ENCODE measurements at places on chromosomes 11 and 22.

DNA sequence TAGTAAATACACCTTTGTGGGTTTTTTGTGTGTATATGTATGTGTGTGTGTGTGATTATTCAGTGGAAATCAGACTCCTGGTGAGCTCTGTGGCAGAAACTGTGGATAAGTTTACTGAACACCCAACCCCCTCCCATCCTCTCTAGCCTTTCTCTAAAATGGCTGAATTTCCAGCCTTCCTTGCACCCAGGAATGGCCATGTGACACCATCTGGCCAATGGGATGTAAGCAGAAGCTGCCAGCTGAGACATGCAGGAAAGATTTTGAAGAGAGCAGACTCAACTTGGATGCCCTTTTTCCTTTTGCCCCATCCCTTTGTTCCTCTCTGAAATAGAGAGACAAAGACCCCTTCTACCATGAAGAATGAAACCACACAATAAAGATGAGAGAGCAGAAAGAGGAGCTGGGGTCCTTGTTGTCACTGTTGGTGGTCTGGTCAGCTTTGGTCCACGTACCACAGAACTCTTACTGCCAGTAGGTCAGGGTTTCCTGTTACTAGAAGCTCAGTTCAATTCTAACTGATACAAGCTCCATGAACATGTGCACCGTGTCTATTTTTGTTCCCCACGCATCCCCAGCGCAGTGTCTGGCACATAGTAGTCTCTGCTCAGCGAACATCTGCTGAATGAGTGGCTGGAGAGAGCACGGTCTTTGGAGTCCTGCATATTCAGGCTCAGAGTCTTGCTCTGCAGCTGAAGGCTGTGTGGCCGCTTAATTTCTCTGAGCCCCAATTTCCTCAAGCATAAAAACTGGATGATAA lies 57.5 kb downstream of the SEZ6L start:
- DNase-seq = no peak

- no peak for DNase-seq
Measured at GRCh38 chr11:72223615-72224563, 678 bp upstream of the INPPL1 start.

DNA sequence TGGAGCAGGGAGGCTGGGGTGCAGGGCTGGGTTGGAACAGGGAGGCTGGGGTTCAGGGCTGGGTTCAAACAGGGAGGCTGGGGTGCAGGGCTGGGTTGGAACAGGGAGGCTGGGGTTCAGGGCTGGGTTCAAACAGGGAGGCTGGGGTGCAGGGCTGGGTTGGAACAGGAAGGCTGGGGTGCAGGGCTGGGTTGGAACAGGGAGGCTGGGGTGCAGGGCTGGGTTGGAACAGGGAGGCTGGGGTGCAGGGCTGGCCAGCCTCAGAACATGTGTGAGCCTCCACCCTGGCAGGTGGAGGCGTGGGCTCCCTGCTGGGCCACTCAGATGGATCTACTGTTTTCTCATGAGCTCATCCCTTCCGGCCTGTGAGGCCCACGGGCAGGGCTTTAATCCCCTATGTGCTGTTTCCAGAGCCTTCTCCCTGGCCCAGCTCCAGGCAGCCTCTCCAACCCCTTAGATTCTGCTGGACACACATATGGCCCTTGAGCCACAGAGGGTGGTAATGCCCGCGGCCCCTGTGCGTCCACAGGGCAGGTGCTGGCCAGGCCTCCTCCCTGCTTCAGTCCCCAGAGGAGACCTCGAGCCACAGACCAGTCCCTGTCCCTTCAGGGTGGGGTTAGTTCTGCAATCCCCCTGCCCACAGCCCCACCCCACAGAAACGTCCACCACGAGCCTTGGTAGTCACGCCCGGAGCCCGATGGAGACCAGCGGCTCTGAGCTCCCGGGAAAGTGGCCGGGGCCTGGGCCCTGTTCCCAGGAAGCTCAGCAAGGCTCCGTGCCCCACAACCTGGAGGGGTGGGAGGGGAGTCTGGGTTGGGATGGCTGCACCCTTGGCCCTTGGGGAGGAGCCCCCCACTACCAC lies 197.9 kb downstream of the BRD1 start:
- no peak for DNase-seq

DNA sequence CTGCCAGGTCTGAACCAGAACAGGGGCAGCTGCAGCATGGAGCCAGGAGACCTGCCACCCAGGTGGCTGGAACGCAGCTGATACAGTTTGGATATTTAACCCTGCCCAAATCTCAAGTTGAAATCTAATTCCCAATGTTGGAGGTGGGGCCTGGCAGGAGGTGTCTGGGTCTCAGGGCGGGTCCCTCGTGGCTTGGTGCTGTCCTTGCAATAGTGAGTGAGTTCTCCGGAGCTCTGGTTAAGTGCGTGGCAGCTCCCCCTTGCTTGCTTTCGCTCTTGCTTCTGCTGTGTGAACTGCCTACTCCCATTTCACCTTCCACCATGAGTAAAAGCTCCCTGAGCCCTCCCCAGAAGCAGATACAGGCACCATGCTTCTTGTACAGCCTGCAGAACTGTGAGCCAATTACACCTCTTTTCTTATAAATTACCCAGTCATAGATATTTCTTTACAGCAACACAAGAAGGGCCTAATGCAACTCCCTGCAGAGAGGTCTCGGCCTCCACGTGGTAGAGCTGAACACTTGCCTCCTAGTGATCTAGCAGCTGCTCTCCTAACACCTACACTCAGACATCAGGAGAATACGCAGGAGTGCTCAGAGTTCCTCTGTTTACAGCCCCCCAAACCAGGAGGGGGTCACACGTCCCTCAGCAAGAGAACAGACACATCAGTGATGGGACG lies 203.7 kb downstream of the CTTN start:
- DNase-seq = no peak

DNA sequence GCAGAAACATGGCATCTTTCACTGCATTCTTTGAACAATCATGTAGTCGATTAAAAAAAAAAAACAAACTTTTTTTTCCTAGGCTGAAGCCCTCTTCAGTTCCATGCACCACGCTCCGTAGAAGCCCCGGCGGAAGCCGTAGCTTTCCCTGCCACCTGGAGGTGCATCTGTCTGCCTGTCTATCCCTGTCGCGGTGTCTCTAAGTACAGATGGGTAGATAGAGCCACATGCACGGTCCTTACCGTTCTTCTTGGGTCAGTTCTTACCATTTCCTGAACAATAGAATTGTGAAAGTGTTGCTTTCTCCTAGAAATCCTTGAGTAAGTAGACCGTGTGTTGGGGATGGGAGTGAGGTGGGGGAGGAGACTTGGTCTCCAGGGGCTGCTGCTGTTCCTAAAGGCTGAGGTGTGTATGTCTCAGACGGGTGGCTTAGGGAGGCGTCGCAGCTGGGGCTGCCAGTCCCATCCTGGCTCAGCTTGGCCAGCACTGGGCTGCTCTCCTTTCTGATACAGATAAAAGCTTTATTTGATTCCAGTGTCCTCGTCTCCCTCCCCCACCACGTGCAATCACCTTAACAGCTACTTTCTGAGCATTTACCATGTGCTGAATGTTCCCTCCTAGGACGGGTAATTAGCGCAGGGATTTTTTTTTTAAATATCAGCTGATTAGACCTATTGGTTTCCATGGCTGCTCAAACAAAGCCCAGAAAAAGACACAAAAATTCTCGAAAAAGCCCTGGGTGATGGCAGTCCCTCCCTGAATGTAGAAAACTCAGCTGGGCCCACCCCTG lies 46.8 kb downstream of the MACROD1 start:
- DNase-seq = no peak

GRCh38 chr11:102783720-102784119 lies 3.3 kb upstream of the MMP10 start:
- no peak for DNase-seq

- DNase-seq = no peak
Measured at GRCh38 chr11:104073950-104074705, 37.7 kb downstream of the DDI1 start.

DNA sequence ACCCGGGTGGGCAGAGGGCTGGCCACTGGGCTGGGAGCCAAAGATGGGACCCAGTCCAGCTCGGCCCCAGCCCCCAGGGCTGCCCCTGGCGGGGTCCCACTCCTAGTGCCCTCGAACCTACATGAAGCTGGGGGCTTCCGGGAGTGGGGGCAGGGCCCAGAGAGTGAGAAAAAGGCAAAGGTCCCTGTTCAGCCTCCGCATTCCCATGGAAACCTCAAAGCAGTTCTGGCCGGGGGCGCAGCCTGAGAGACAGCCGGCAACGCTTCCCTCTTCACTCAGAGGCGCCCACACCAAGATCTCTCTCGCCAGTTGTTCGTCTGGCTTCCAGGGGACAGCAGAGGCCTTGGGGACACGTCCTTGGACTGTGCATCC lies 22.4 kb upstream of the ARHGAP8 start:
- DNase-seq = no peak

- DNase-seq = no peak
Measured at GRCh38 chr11:103325686-103326069, 216.5 kb downstream of the DYNC2H1 start.

GRCh38 chr11:114159802-114160632 lies 100.5 kb downstream of the ZBTB16 start:
- DNase-seq = peak; percentile 94

Measured in esophagus squamous epithelium (tissue), 5 donors.